ENCODE measurements at places on chromosomes 16 and 17. TPM values are rescaled to one million over a fixed set of nuclear protein-coding genes. Genes with fewer than 3 reads are reported as not detected.

Gene CDH5
- total RNA-seq: not detected

DNA sequence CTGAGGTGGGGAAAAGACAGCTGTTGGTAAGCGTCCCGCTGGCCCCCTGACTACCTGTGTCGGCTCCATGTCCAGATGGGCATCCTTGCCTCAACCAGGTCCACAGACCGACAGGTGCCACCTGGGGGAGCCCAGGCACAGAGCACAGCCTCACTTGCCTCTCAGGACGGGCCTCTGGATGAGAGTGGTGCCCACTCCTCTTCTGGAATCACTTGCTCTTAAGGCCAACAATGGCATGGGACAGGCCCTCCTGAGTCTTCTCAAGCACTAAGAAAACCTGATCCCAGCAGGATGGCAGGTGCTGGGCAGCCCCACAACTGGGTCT, 17.2 kb downstream of the SLC16A3 start:
- H3K4me1 ChIP-seq: no peaks in the 10 kb centered on the region
- DNase-seq: peak; percentile 44
- H3K27ac ChIP-seq: no peak overlapping the region

DNA sequence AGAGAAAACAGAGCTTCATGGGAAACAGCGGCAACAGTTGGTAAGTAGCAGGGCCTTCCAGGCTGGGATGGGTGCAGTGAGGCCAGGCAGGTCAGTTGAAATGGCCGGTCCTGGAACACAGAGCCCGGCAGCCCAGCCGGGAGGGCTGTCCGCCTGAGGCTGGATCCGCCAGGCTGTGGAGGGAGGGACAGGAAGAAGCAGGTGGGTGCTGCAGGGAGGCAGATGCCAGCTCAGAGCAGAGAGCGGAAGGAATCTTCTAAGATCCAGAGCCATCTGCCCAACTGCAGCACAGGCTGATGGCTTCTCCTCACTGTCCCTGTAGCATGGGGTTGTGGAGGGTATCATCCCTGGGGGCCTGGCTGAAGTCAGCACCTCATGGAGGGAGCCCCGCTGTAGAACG, 599 bp downstream of the RNF112 start:
- no peaks in the 10 kb centered on the region for H3K27me3 ChIP-seq
- peak; percentile 53 for DNase-seq
- H3K27ac ChIP-seq: no peak overlapping the region

DNA sequence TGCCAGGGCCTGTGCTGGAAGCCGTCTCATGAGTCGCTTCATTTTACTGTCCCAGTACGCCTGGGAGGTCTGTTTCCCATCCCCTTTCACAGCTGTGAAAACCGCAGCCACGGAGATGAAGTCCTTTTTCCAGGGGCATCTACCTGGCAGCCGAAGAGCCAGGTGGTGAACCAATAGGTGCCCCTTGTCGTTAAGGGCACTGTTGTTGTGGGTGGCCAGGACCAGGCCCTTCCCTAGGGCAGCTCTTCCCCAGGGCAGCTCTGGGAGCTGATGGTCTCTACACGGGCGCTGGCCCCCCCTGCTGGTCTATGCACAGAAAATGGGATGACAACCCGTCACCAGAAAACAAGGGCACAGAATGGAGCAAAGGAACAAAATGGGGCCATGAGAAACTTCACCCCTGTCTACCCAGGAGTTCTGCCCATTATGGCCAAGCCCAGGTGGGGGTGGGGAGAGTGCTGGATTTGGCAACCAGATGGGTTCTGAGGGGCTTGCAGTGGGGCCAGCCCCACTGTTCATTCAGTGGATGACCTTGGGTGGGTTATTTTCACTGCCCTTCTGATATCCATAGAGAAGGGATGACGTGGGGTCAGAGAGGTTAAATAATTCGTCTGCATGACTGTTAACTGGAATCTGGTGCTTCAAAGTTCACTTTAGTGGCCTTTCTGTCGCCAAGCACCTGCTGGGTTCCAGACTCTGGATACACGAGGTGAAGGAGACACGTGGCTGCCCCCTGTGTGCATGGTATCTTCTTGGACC, 11.5 kb downstream of the RMI2 start:
- H3K27me3 ChIP-seq: no peaks in the 10 kb centered on the region
- no peaks in the 10 kb centered on the region for H3K36me3 ChIP-seq
- peak; percentile 92 for DNase-seq
- peaks cover 6% of the 10 kb centered on the region for H3K4me1 ChIP-seq
- H3K27ac ChIP-seq: no peak overlapping the region

Gene RNF43
- total RNA-seq: 2.2 TPM

DNA sequence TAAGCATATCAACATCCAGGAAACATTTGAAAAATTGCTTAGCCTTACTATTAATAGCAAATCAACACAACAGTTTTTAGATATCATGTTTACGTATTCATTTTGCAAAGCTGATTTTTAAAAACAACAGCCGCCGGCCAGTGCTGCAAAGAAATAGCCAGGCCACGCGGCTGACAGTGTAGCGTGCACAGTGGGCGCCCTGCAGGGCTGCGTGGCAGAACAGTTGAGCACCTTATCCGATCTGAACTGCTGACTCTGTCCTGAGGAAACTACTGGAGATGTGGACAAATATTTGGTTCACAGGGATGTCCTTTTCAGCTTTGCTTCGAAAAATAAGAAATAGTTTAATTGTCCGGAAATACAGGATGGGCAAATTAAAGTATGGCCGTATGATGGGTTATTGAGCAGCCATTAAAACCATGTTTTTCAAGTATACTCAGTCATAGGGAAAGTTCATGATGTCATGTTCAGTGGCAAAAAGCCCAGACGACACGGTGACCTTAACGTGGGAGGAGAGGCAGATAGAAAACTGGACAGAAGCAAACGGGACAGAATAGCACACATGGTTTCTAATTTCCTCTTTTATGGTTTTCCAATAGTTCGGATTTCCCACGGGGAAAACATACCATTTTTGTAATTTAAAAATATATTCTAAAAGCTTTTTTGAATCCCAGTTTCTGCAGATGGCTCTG, 52.4 kb upstream of the ENDOV start:
- DNase-seq: no peak
- peaks cover 89% of the 10 kb centered on the region for H3K36me3 ChIP-seq
- no peak overlapping the region for H3K27ac ChIP-seq
- H3K4me3 ChIP-seq: no peak overlapping the region
- H3K4me1 ChIP-seq: no peaks in the 10 kb centered on the region

Gene ASB16
- not detected for total RNA-seq

GRCh38 chr16:58497468-58497867, 2.5 kb upstream of the NDRG4 start:
- H3K4me3 ChIP-seq: no peak overlapping the region
- no peaks in the 10 kb centered on the region for H3K27me3 ChIP-seq
- DNase-seq: peak; percentile 31
- no peak overlapping the region for H3K27ac ChIP-seq
- peaks cover 16% of the 10 kb centered on the region for H3K36me3 ChIP-seq

Gene KREMEN2
- 8.8 TPM for total RNA-seq

GRCh38 chr16:3470723-3471122, 24.6 kb downstream of the C16orf90 start:
- H3K27ac ChIP-seq: no peak overlapping the region
- H3K36me3 ChIP-seq: peaks cover 29% of the 10 kb centered on the region
- H3K4me1 ChIP-seq: peaks cover 6% of the 10 kb centered on the region
- peak; percentile 37 for DNase-seq

GRCh38 chr17:44077595-44077909, 7.0 kb downstream of the G6PC3 start:
- H3K4me3 ChIP-seq: no peak overlapping the region
- H3K27me3 ChIP-seq: no peaks in the 10 kb centered on the region
- H3K4me1 ChIP-seq: no peaks in the 10 kb centered on the region
- peaks cover 41% of the 10 kb centered on the region for H3K36me3 ChIP-seq

- no peak overlapping the region for H3K4me3 ChIP-seq
- no peak overlapping the region for H3K27ac ChIP-seq
- no peak for DNase-seq
- no peaks in the 10 kb centered on the region for H3K27me3 ChIP-seq
- H3K36me3 ChIP-seq: no peaks in the 10 kb centered on the region
Measured at GRCh38 chr17:41602524-41602923, 10.0 kb downstream of the KRT16 start.

DNA sequence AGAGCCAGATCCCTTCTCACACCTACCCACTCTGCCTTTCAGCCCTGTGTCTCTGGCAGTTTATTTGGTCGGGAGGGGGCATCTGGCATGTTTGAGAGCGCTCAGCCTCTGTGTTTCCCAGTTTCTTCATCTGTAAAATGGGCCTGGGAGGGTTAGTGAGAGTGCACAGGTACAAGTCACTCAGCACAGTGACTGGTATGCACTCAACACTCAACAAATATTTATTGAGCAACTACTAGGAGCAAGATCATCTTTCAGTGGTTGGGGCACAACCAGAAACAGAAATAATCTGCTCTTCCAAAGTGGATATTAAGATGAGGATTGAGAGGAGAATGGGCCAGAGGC, 13.7 kb upstream of the SRCIN1 start:
- peak; percentile 38 for DNase-seq
- no peaks in the 10 kb centered on the region for H3K27me3 ChIP-seq
- H3K36me3 ChIP-seq: no peaks in the 10 kb centered on the region
- no peak overlapping the region for H3K4me3 ChIP-seq
- no peaks in the 10 kb centered on the region for H3K4me1 ChIP-seq
- H3K27ac ChIP-seq: no peak overlapping the region

GRCh38 chr17:17565471-17566339, 25.8 kb downstream of the PEMT start:
- no peak overlapping the region for H3K27ac ChIP-seq
- H3K4me3 ChIP-seq: no peak overlapping the region
- no peaks in the 10 kb centered on the region for H3K4me1 ChIP-seq
- H3K36me3 ChIP-seq: no peaks in the 10 kb centered on the region

GRCh38 chr17:40554646-40555295, 10.5 kb downstream of the CCR7 start:
- peak; percentile 55 for DNase-seq
- H3K4me3 ChIP-seq: no peak overlapping the region
- no peaks in the 10 kb centered on the region for H3K27me3 ChIP-seq
- no peak overlapping the region for H3K27ac ChIP-seq
- no peaks in the 10 kb centered on the region for H3K4me1 ChIP-seq

GRCh38 chr17:78839762-78840529, 668 bp downstream of the USP36 start:
- no peaks in the 10 kb centered on the region for H3K27me3 ChIP-seq
- peak overlapping the region; percentile 83 for H3K4me3 ChIP-seq
- peaks cover 30% of the 10 kb centered on the region for H3K36me3 ChIP-seq
- peak overlapping the region; percentile 88 for H3K27ac ChIP-seq
- no peaks in the 10 kb centered on the region for H3K4me1 ChIP-seq
- DNase-seq: peak; percentile 67

DNA sequence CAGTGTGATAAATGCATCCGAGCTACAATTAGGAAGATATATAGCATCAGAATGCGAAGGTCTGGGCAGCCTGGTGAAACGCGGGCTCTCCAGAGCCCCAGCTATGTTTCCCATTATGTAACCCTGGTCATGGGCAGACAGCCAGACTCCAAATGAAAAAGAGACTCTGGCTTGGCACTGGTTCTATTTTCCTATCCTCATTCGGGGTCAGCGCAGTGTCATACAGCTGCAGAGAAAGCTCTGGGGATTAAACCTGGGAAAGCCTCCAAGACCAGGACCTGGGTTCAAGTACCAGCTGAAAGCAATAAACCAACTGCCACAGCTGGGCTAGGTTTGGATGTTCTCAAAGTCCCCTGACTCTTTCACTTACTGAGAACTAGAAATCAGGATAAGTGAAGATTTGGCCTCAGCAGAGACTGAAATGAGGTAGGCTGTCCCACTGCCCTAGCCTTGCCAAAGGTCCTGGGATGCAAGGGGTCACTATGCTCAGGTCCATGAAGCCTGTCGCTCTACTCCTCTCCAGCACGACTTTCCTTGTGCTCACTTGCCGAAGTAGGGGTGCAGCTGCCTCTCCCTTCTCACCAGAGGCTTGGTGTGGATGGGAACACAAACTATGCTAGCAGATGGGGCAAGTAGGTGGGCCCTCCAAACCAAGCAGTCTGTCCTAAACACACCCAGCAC, 123.8 kb downstream of the SMG6 start:
- H3K4me3 ChIP-seq: no peak overlapping the region
- peaks cover 80% of the 10 kb centered on the region for H3K36me3 ChIP-seq
- H3K4me1 ChIP-seq: peaks cover 34% of the 10 kb centered on the region
- no peak overlapping the region for H3K27ac ChIP-seq
- no peak for DNase-seq
- no peaks in the 10 kb centered on the region for H3K27me3 ChIP-seq

Gene CORO6
- total RNA-seq: 1.00 TPM

GRCh38 chr16:10979717-10980601, 35.6 kb downstream of the CLEC16A start:
- no peaks in the 10 kb centered on the region for H3K27me3 ChIP-seq
- peaks cover 2% of the 10 kb centered on the region for H3K4me1 ChIP-seq
- no peak overlapping the region for H3K4me3 ChIP-seq
- peak; percentile 70 for DNase-seq

Gene CD7
- 0.75 TPM for total RNA-seq

DNA sequence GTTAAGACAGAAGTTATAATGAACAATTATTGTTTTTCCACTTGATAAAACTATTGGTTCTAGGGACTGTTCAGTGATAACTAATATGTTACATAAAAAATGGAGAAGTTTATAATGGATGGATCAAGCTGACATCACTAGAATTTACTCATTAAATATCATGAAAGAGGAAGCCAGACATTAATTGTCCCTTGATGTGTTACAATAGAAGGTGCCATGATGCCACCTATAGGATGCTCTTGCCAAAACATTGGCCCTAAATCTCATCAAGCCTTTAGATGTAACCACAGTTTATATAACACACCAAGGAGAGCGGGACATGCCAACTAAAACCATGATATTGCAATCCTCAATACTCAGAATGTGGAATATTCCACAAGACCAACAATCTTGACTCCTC, 147.9 kb upstream of the MON1B start:
- no peaks in the 10 kb centered on the region for H3K27me3 ChIP-seq
- no peaks in the 10 kb centered on the region for H3K4me1 ChIP-seq
- no peak overlapping the region for H3K4me3 ChIP-seq
- DNase-seq: no peak
- H3K36me3 ChIP-seq: no peaks in the 10 kb centered on the region

DNA sequence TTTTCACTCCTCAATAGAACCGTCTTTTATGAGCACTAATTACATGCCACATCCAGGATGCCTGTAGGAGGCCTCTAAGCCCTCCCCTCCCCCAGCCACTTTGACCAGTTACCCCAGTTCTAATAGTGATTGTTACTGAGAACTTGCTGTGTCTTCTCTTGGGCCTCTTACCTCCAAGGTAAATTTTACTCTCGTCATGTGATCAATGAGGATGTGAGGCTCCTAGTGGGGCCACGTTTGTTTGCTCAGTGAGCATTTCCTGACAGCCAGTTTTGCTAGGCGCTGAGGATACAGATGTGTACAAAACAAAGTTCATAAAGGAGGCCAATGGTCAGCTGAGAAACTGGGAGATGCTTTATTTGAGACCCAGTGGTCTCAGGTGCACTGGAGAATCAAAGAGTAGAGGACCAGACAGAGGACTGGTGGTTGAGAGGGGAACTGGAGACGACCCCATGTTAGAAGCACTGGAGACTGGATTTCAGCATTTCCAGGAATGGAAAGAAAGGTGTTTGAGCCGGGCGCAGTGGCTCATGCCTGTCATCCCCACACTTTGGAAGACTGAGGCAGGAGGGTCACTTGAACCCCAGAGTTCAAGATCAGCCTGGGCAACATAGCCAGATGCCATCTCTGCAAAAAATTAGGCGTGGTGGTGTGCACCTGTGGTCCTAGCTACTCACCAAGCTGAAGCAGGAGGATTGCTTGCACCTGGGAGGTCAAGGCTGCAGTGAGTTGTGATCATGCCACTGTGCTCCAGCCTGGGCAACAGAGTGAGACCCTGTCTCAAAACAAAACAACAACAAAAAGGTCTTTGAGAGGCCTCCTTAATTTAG, 2.6 kb downstream of the ATP2C2 start:
- H3K4me3 ChIP-seq: no peak overlapping the region
- no peak overlapping the region for H3K27ac ChIP-seq
- DNase-seq: no peak
- H3K27me3 ChIP-seq: peaks cover 62% of the 10 kb centered on the region
- no peaks in the 10 kb centered on the region for H3K4me1 ChIP-seq
